NCI-H187 (cell line): ENCODE measurements at places on chromosomes 1 and 21.

DNA sequence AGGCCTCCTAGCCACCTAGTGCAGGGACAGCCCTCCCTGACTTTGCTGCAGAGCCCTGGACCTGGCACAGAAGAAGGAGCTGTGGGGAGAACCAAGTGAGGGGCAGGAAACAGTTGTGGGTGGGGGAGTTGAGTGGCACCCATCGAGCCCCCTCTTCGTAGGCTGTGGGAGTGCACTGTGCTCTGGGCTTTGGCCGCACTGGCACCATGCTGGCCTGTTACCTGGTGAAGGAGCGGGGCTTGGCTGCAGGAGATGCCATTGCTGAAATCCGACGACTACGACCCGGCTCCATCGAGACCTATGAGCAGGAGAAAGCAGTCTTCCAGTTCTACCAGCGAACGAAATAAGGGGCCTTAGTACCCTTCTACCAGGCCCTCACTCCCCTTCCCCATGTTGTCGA, 1.2 kb downstream of the DUSP23 start:
- DNase-seq, result no peak

- DNase-seq, result no peak
Measured at GRCh38 chr1:84598846-84599741, 24.9 kb upstream of the CTBS start.

- no peak for DNase-seq
Measured at GRCh38 chr1:115210302-115210711, 121.0 kb upstream of the TSPAN2 start.

GRCh38 chr1:232438476-232438875, 191.5 kb downstream of the SIPA1L2 start:
- no peak for DNase-seq

DNA sequence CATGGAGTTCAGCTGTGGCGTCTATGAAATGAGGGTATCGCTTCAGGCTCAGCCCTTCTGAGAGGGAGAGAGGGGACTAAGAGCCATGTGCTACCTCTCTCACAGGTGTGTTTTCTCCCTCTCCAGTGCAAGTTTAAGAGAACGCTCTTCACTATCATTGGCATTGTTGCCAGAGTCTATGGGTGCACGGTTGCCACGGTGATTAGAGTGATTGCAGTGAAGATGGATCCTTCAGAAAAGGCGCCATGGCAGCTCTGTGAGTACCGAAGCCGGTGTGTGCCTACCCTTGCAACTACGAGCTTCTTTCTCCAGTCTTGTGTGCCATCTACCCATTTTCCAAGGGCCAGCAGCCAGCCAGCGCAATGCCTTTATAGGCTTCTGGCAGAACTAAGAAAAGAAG, 290.5 kb downstream of the OMA1 start:
- DNase-seq, result no peak

DNA sequence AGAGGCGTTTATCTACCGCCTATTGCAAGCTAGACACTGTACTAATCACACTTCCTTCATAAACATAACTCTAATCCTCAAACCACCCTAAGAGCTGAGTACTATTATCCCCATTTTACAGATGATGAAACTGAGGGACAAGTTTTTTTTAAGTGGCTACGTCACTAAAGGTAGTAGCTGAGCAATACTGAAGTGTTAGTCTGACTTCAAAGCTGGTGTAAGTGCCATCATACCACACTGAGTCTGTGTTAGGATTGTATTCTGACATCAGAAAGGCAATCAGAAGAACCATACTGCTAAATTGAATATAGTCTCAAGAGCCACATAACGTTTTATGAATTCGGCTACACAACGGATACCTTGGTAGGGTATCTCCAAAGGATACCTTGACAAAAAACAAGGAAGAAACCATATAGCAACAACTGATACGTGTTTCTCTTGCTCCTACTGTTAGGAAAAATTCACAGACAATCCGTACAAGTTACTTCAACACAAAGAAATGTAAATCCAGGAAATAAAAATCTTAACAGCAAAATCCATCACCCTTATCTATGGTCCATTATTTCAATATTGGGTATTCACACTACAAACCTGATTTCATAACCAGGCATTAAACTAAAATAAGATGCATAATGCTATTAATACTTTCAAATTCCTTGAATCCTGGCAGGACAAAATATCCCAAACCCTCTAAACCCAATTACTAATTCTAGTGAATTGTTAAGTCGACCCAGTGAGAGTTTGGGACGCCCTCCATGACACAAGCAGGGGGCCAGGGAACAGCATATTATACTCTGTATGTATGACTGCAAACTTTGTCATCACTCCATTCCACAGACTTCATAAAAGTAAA, 1.6 kb downstream of the TP53BP2 start:
- no peak for DNase-seq

DNA sequence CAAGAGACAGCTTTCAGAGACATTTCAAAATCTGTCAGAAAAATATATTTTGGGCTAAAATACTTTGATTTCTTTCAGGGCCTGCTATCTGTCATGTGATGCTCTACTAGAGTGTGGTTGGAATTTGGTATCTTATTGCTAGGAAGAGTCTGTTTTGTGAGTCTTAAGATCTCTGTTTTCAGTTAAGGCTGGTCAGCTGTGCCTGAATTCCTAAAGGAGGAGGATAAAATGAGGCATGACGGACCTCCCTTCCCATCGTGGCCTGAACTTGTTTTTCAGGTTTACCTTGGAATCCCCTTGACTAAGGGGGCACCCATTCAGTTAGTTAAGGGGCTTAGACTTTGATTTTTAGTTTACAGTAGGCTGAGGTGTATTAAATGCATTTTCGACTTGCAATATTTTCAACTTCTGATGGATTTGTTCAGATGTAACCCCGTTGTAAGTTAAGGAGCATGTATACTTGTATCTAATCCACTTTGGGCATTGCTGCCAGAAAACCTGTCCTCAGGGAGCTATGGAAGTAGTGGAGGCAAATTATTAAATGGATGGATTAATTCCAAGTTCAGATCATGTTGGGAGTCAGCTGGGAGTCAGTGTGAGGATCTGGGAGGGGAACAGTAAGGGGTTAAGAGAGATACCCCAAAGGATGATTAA, 18.3 kb downstream of the CAPN2 start:
- no peak for DNase-seq

DNA sequence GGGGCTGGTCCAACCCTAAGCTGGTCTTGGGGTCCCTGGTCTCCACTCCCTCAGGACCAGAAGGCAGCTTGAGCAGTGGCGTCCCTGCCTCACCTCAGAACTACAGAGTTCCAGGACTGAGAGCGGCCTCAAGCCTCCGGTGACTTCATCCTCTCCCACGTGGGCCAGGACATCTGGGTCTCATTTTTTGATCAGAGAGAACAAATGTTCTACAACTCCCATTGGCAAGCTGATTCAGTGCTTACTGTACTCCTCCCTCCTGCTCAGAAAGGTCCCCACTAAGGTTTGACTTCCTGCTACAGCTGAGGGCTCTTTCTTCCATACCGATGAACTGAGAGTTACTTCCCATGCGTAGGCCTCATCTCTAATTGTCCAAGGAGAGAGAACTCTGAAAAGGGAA, 78.5 kb downstream of the PLXNA2 start:
- DNase-seq, result no peak

GRCh38 chr1:96206451-96206850, 515.1 kb upstream of the PTBP2 start:
- DNase-seq, result no peak

DNA sequence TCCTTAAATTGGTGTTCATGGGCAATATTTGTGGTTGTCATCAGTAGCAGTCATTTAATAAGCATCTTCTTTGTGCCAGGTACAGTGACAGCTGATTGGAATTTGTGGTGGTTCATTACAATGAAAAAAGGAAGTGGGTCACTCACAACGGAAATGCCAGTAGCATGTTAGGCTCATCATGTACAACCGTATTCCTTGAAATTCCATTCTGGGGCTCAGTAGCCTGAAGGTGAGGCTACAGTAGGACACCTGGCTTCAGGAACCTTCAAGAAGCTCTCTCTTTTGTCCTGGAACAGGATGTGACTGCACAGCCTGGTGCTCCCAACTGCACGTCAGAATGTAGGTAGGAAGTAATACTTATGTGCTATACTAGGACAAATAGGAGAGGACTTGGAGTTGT, 93.9 kb downstream of the ST3GAL3 start:
- DNase-seq, result no peak
